Aorta (tissue), 5 donors: ENCODE measurements at places on chromosomes 2 and 18. TPM values are rescaled to one million over a fixed set of nuclear protein-coding genes. Genes with fewer than 3 reads are reported as not detected.

Gene UGT1A7
- not detected for total RNA-seq

Gene TXNDC2
- 0.65 TPM for total RNA-seq

Gene DARS1
- 67.7 TPM for total RNA-seq

Gene TRABD2A
- total RNA-seq, result 1.1 TPM

Gene RGPD4
- 0.39 TPM for total RNA-seq

Gene HIBCH
- total RNA-seq, result 50.1 TPM
